A172 (cell line): ENCODE measurements at places on chromosomes 7 and 10. TPM values are rescaled to one million over a fixed set of nuclear protein-coding genes. Genes with fewer than 3 reads are reported as not detected.

GRCh38 chr10:46514899-46515298, 41.6 kb downstream of the GPRIN2 start:
- no peak for DNase-seq

DNA sequence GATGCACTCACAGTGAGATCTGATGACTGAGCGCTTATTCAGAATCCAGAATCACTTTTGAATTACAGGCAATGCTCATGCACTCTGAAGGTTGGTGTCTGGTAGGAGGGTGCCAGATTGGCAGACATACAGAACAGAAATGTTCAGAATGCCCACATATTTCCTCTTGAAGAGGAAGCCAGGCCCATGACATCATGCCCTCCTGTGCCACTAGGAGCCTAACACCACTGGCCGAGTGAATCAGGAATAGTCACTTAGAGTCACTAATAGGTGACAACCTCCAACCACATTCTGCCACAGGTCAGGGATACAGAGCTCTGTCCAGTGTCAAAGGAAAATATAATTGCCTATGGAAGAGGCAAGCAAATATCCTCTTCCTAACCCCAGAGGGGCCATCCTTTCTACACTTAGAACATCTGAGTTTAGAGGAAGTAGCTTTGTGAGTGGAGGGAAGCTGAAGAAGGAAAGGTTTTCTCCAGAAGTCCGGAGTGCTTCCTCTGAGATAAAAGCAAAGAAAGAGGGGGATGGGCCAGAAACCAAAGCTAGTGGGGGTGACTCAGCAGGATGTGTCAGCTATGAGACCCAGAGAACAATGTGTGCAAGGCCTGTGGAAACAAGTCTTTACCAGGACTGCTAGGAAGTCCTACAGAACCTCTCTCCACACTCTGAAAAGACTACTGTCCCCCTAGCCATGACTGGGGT, 838.8 kb downstream of the GRID1 start:
- DNase-seq, result peak; percentile 46

DNA sequence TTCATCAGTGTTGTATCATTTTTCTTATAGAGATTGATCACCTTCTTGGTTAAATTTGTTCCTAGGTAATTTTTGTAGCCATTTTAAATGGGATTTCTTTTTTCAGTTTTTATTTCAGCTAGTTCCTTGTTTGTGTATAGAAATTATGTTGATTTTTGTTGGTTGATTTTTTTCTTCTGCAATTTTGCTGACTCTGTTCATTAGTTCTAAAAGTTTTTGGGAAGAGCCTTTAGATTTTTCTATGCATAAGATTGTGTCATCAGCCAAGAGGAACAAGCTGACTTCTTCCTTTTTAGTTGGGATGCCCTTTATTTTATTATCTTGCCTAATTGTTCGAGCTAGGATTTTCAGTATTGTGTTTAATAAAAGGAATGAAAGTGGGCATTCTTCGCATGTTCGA, 222.2 kb upstream of the TEX47 start:
- DNase-seq, result no peak

Gene URGCP
- total RNA-seq, result 37.8 and 41.8 TPM in 2 replicates

Gene PNLIP
- total RNA-seq, result not detected in 2 replicates

DNA sequence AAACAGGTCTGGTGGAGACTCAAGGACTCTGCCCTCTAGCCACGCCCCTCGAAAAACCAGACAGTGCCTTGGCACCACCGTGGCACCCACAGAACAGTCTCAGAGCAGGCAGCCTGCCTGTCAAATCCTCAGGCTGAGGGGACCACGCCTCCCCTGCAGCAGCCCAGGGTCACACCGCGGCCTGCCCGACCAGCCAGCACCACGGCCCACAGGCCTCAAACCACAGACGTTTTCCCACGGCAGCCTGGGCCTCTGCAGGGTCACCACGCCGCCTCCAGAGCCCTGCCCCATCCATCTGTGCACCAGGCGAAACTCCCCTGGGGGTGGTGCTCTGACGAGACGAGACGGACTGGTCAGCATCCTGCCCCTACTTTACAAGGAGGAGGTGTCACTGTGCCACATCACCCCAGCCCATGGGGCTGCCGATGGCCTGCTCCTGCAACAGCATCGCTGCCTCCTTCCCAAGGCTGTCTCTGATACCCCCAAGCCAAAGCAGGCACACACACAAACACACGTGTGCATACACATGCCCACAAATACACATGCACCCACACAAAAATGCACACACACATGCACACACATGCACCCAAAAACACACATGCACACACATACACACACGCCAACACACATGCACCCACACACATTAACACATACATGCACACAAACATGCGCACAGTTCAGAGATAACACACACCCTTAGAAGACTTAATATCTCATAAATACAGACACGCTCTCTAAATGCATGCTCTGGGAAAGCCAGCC, 24.6 kb downstream of the PAPOLB start:
- DNase-seq, result no peak

GRCh38 chr7:20200971-20201370, 16.2 kb downstream of the MACC1 start:
- DNase-seq, result no peak

Gene ANKRD30A
- not detected in 2 replicates for total RNA-seq

DNA sequence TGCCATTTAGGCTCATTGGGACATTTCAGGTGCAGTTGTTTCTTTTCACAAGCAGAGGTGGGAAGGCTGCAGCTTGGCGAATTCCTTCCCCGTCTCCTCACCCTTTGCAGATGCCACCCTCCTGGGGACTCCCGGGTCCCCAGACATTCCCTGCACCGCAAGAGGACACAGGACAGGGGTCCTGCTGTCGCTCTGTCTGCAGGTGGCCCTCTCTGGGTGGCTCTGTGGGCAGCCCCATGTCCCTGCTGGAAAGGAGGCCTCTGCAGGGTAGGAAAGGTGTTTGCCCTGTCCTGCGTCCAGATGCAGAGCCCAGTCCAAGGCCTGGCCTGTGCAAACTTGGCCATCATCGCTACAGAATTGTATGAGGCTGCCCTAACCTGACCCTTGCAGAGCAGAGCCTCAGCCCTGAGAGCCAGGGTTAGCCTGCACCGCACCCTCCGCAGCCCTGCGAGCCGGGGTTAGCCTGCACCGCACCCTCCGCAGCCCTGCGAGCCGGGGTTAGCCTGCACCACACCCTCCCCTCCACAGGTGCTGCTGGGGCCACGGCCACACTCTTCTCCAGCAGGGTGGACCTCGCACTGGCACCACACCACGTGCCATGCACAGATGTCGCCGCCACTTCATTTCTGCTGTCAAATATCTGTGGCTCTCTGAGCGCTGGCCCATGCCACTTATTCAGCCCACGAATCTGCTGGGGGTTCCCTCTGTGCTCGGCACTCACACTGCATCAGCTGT, 61.0 kb downstream of the CFAP46 start:
- DNase-seq, result no peak

DNA sequence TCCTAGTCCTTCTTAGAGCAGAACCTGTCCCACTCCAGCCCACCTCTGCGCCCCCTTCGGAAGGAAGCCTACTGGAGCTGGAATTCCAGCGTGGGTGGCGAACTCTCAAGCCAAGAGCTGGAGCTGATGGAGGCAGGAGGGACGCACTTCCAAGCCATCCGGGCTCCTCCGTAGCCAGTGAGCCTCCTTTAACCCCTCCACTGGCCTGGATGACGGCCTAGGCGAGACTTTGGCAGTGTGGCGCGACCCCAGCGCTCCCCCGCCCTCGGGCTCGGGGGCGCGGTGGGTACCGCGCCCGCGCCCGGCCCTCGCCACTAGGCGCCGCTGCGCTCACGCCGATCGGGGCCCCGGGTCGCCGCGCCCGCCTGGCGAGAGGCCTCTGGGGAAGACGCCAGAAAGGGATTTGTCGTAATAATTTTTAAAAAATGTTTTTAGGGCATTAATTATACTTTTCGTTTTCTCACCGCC, 5.1 kb upstream of the EMX2 start:
- DNase-seq, result no peak

Gene HOXA6
- 0.48 TPM in 1 of 2 replicates, not detected in the other for total RNA-seq

GRCh38 chr10:63884426-63884825, 363.2 kb downstream of the REEP3 start:
- DNase-seq, result no peak

GRCh38 chr7:39088730-39089593, 111.3 kb downstream of the POU6F2 start:
- no peak for DNase-seq

Gene ASZ1
- not detected in 2 replicates for total RNA-seq

Gene STEAP4
- 0.29 TPM in 1 of 2 replicates, not detected in the other for total RNA-seq

DNA sequence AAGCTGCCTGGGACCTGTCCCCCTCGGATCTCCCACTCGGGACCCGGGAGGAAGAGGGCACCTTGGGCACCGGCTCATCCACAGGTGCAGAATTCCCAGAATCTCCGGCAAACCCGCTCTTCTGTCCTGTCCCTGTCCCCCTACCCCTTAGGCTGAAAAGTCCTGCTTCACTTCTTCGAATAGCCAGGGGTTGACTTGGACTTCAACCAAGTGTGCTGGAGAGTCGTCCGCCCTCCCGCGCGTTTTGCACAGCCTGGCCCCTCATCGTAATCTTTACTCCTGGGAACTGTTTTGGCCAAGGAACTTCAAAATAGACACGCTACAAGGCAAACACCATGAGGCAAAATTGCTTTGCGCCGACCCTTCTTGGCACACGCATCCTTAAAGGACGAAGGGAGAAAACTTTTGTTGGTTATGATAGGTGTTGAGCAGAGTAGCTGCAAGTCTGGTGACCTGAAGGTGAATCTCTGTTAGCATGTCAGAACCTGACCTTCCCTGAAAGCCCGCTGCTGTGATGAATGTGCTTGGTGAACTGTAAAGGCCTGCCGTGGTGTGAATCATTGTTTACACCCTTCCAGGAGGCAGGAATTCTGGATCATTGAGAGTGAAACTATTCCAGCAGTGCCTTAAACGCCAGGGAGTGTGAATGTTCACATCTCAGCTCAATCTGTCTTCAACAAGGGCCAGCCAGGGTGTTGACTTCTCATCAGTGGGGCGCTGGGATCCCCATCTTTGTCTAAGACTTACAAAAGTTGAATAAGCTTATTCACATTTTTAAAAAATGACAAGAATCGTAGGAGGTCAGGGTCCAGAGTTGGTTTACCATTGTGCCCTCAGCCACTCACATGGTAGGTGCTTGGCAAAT, 589 bp upstream of the RAPGEF5 start:
- DNase-seq, result peak; percentile 63

GRCh38 chr7:129779602-129780256, 168.2 kb downstream of the NRF1 start:
- DNase-seq, result peak; percentile 15

DNA sequence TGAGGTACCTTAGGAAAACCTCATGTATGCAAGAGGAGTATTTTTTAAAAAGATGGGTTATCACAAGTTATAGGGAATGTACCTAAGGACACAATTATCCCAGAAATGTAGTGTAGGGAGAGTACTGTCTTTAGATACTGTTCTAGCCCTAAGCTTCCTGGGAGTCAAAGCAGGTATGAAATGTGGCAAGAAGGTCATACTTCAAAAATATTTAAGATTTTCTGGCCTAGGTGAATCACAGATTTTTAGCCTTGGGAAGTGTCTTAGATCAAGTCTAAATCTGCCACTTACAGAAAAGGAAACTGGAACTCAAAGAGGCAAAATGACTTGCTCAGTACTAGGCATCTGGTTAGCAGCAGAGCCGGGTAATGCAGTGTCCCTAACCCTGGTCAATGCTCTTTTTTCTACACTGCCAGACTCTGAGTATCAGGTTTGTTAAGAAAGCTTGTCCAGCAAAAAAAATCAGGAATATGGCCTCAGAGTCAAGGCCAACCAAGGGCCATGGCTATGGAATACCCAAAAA, 13.9 kb downstream of the PIK3AP1 start:
- DNase-seq, result no peak

GRCh38 chr10:127921753-127922145, 14.8 kb downstream of the PTPRE start:
- DNase-seq, result no peak

GRCh38 chr10:131997366-131998049, 15.8 kb upstream of the BNIP3 start:
- DNase-seq, result no peak

Gene NYAP1
- 0.07 TPM in 1 of 2 replicates, not detected in the other for total RNA-seq

Gene GDF2
- total RNA-seq, result not detected in 2 replicates

Gene ST7
- total RNA-seq, result 11.9 and 12.9 TPM in 2 replicates

Gene DPP6
- not detected in 2 replicates for total RNA-seq

Gene STOX1
- total RNA-seq, result 0.96 and 2.3 TPM in 2 replicates

GRCh38 chr7:71238581-71239295, 106.8 kb downstream of the GALNT17 start:
- no peak for DNase-seq

DNA sequence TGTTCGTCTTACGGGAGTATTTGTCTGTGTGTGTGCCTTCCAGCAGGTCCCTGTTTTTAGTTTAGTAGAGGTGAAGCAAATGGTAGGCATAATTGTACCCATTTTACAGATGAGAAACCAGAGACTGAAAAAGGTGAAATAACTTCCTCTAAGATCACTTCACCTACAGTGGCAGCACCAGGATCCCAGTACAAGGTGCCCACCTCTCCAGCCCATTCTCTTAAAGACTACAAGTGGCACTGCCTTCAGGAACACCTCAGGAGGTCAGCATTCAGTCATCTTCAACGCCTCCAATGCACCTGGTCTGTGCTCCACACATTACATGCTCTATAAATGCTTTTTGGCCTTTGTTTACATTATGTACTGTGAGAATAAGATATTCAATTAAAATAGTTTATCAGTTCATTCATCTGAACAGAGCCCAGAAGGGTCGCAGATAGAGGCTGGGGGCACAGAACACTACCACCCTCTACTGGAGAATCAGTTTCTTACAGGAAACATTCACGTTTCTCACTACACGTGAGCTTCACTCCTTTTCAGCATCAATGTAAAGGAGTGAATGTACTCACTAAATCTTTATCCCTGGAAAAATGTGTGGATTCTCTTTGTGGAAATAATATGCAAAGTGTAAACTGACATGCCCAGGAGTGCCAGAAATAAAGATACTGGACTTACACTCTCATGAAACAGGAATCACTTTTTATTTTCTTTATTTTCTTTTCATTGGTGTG, 45.5 kb upstream of the ABLIM1 start:
- DNase-seq, result peak; percentile 42

- peak; percentile 59 for DNase-seq
Observed at GRCh38 chr7:111763221-111763801, 201.0 kb upstream of the IMMP2L start.

DNA sequence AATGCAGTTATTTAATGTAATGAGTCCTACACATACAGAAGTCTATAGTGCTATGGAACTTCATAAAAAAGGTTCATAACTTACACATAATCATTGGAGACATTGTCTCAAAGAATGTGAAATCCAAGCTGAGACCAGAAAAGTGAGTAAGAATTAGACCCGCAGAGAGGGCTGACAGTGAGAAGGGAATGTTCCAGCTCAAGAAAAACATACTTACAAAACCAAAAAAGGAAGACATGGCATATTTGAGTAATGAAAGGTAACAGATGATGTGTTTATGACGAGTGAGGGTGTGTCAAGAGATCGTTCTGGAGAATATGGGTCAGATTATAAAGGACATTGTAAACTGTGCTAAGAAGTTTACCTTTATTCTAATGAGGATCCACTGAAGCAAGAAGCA, 566.5 kb downstream of the ATRNL1 start:
- DNase-seq, result no peak

- DNase-seq, result no peak
Observed at GRCh38 chr7:33639552-33640197, 265.7 kb upstream of the BMPER start.

- DNase-seq, result no peak
Observed at GRCh38 chr7:112140600-112140999, 65.6 kb downstream of the DOCK4 start.

- DNase-seq, result no peak
Observed at GRCh38 chr10:11298116-11298515, 280.4 kb downstream of the CELF2 start.

Gene CNNM2
- total RNA-seq, result 4.1 and 6.8 TPM in 2 replicates

Gene CRYGN
- 1.2 TPM in 1 of 2 replicates, not detected in the other for total RNA-seq
